ENCODE measurements at places on chromosomes 5 and 9. TPM values are rescaled to one million over a fixed set of nuclear protein-coding genes. Genes with fewer than 3 reads are reported as not detected.

TXNDC8 gene
- total RNA-seq = not detected

OR1J2 gene
- not detected for total RNA-seq

DNA sequence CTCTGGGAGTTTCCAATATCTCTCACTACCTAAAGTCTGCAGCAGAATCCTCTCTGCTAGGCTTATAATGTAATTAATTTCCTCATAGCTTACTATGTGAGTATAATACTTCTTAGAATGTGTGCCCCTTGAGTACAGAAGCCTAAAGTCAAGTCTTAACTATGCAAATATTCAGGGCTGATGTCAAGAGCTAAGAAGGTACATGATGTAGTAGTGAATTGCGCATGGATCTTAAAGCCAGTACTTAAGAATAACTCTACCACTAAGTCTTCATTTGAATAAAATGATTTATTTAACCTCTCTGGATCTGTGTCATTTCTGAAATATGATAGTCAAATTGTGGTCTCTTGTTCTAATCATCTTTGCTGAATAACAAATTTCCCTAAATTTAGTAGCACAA lies 442.9 kb downstream of the DTWD2 start:
- H3K4me3 ChIP-seq = no peak overlapping the region
- no peaks in the 10 kb centered on the region for H3K4me1 ChIP-seq
- H3K27me3 ChIP-seq = no peaks in the 10 kb centered on the region
- DNase-seq = no peak

GRCh38 chr9:130352081-130352480 lies 86.5 kb downstream of the HMCN2 start:
- H3K27ac ChIP-seq = peak overlapping the region; percentile 45
- H3K4me3 ChIP-seq = no peak overlapping the region
- peak; percentile 63 for DNase-seq
- H3K27me3 ChIP-seq = no peaks in the 10 kb centered on the region
- H3K4me1 ChIP-seq = no peaks in the 10 kb centered on the region

- no peak overlapping the region for H3K4me3 ChIP-seq
- no peaks in the 10 kb centered on the region for H3K4me1 ChIP-seq
- no peak overlapping the region for H3K27ac ChIP-seq
Measured at GRCh38 chr5:88390096-88390441, 121.4 kb upstream of the TMEM161B start.

DNA sequence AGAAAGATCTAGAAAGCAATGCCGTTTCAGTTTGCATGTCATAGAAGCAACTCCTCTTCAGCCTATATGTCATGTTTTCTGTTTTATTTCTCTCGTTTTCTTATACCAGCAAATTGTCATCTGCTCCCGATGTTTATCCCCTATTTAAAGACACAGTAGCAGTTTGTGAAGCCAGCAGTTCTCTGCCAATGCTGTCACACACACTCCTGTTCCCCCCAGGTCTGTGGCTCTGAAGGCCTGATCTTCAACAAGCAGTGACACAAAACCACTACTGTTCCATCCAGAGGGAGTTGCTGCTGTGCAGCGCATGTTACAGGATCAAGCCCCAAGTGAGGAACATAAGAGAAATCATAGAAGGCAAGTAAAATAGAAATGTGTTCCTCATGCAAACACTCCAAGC lies 364.1 kb upstream of the SLC30A5 start:
- H3K36me3 ChIP-seq = no peaks in the 10 kb centered on the region
- H3K27ac ChIP-seq = no peak overlapping the region
- H3K4me1 ChIP-seq = peaks cover 6% of the 10 kb centered on the region
- no peak overlapping the region for H3K4me3 ChIP-seq
- H3K27me3 ChIP-seq = no peaks in the 10 kb centered on the region
- DNase-seq = no peak
